Motor neuron (in vitro differentiated cells): ENCODE measurements at places on chromosomes 7 and 10. TPM values are rescaled to one million over a fixed set of nuclear protein-coding genes. Genes with fewer than 3 reads are reported as not detected.

The NEUROD6 gene
- 0.09 TPM in 1 of 2 replicates, not detected in the other for total RNA-seq

The EGR2 gene
- 5.4 and 5.8 TPM in 2 replicates for total RNA-seq

The CHCHD3 gene
- 87.8 and 91.5 TPM in 2 replicates for total RNA-seq

The PHYHIPL gene
- not detected in 2 replicates for total RNA-seq

The PKD1L1 gene
- total RNA-seq: not detected in 2 replicates

The GSTO2 gene
- total RNA-seq: 0.73 and 0.88 TPM in 2 replicates

The ADIRF gene
- 0.78 and 1.1 TPM in 2 replicates for total RNA-seq

The TBRG4 gene
- 27.4 and 30.0 TPM in 2 replicates for total RNA-seq

The CPED1 gene
- total RNA-seq: 0.40 and 0.58 TPM in 2 replicates

The DRGX gene
- 0.04 and 0.14 TPM in 2 replicates for total RNA-seq

The PTTG1IP2 gene
- not detected in 2 replicates for total RNA-seq

The TRUB1 gene
- total RNA-seq: 30.3 and 31.5 TPM in 2 replicates

The CPN1 gene
- not detected in 2 replicates for total RNA-seq

The TBC1D12 gene
- total RNA-seq: 8.8 and 9.4 TPM in 2 replicates

The BAIAP2L1 gene
- 1.4 and 1.8 TPM in 2 replicates for total RNA-seq

The SEC31B gene
- total RNA-seq: 14.7 and 17.9 TPM in 2 replicates

The SNX10 gene
- total RNA-seq: 0.59 and 0.87 TPM in 2 replicates
